Activated naive CD8-positive, alpha-beta T cell treated with anti-CD3 and anti-CD28 coated beads, Interleukin-2, amount 50 U/mL, for 24 hours (primary cell): ENCODE measurements at places on chromosomes 7 and 10.
A peak's percentile ranks its signal among the peaks of the same experiment; 100 is the strongest.

- no peak for DNase-seq
Measured at GRCh38 chr10:61609701-61610100, 53.0 kb upstream of the CABCOCO1 start.

DNA sequence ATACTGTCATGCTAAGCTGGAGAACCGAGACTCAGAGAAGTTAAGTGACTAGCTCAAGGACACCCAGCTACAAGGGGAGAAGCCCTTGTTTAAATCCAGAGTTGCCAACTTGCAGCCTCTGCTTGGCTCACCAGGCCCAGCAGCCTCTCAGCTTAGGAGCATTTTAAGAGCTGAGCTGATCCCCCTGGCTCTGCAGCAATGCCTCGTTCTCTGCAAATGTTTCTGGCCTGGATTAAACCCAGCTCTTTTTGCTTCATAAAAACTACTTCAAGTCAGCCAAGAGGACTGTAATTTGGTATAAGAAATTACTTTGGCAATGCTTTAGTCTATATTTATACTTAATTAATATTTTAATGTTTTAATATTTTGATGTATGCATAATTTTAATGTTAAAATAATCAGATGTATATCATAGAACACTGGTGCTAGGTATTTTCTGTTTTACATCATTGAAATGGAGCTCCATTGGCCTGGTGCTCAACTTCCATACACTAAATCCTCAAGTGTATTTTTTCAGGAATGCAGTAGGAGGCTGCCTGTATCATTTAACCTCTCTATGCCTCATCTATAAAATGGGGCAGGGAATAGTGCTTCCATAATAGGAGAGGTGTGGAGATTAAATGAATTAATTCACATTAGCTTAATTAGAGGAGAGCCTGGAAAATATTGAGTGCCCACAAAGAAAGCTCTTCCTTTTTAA is 184.2 kb downstream of the EMX2 start:
- no peak for DNase-seq

DNA sequence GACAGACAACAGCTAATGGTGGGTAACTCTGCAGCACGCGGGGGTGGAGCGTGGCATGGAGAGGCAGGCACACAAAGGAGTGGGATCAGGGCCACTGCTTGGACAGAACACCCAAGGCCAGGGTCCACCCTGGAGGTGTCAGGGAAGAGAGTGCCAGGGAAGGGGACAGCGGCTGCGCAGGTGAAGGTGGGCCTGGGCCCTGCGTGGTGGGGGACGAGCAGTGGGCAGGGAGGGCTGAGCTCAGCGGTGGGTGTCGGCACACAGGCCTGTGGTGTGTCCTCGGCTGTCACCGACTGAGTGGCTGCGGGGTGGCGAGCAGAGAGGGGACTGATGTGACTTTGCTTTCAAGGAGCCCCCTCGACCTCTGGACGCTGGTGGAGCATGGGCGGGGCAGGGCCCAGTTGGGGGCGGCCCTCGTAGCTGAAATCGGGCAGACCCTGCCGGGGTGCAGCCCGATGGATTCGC is 8.4 kb upstream of the SCART1 start:
- DNase-seq = no peak

- no peak for DNase-seq
Measured at GRCh38 chr10:116160271-116160670, 112.7 kb downstream of the GFRA1 start.

- DNase-seq = no peak
Measured at GRCh38 chr7:157150882-157151281, 12.2 kb downstream of the UBE3C start.

GRCh38 chr7:320297-320696 is 30.3 kb downstream of the FOXL3 start:
- no peak for DNase-seq

- DNase-seq = no peak
Measured at GRCh38 chr7:95213809-95214492, 110.4 kb downstream of the PON1 start.

GRCh38 chr10:113475381-113475807 is 77.5 kb upstream of the HABP2 start:
- DNase-seq = no peak

- peak; percentile 48 for DNase-seq
Measured at GRCh38 chr10:110852255-110852896, 19.4 kb upstream of the PDCD4 start.

- DNase-seq = no peak
Measured at GRCh38 chr7:2758673-2759616, 70.9 kb downstream of the AMZ1 start.

DNA sequence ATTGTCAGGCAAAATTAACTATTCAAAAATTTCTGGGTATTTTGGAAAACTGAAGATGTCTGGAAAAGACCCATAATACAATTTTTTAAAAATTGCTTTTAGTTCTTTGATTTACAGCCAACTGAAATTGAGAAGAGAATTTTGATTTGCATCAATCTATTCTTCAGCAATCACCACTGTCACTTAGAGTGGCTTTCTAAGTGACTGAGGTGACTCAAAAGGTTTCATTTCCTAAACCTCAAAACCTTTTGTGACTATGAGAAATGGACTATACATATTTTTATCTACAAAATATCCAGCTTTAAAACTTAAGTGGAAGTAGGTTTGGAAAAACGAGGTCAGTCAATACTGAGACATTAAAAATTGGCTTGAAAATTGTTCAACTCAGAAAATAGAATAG is 60.0 kb downstream of the ENO4 start:
- DNase-seq = no peak

GRCh38 chr7:20089431-20089830 is 127.8 kb downstream of the MACC1 start:
- DNase-seq = no peak
